ENCODE measurements at places on chromosomes 1 and 21. TPM values are rescaled to one million over a fixed set of nuclear protein-coding genes. Genes with fewer than 3 reads are reported as not detected.

- DNase-seq: no peak
Observed at GRCh38 chr21:35575280-35575915, 484.9 kb downstream of the SETD4 start.

REN gene
- total RNA-seq: 0.12 TPM

S100A14 gene
- 11.2 TPM for total RNA-seq

DNA sequence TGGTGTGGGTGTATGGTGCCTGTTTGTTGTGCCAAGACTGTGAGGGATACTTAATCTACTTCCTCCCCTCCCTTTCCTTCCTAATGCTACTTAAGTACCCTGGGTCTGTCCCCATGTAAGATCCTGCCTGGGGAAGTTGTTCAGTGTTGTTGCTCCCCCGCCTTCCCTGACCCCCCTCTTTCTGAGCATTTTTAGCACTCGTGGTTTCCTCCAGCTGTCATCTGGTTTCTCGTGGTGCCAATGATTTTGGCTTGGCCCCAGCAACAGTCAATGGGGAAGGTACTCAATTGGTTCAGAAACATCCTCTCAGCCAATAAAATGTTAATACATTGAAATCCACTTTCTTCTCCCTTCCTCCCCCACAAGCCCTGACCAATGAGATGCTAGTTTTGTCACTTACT, 8.0 kb upstream of the B4GALT3 start:
- DNase-seq: no peak

PRAMEF27 gene
- not detected for total RNA-seq

DNA sequence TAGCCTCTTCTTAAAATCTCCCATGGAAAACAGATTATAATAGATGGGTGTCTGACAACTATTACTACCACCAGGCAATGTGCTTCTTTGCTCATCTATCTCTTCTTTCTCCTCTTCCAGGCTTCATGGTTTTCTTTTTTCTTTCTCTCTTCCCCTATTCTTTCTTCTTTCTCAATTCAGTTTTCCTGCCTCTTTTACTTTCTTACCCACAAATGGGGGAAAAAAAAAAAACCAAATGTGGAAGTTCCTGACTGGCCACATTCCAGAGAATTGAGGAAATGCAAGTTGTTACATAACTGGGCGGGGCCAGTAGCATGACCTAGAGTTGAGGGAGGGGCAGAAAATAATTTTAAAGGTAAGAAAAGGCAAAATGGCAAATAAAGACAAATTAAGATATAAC, 10.9 kb upstream of the SMG7 start:
- DNase-seq: no peak

LRRC39 gene
- total RNA-seq: not detected

GRCh38 chr1:113999799-114000198, 20.5 kb downstream of the OLFML3 start:
- DNase-seq: no peak

DNA sequence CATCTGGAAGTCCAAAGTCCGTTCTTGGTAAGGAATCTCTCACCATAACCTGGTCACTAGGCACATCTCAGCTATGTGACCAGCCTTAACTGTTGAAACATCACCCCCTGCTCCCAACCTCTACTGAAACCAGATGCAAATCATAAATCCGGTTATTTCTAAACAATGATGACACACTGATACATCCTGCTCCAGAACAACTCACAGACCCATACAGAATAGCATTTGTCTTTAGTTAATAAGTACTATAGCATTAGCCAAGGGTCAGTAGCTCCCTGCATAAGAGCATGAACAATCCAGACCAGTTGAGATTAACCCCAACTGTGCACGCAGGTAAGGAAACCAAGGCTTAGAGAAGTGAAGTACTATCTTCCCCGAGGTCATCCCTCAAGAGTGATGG, 38.0 kb upstream of the KCTD3 start:
- DNase-seq: peak; percentile 76

MIXL1 gene
- not detected for total RNA-seq

DNA sequence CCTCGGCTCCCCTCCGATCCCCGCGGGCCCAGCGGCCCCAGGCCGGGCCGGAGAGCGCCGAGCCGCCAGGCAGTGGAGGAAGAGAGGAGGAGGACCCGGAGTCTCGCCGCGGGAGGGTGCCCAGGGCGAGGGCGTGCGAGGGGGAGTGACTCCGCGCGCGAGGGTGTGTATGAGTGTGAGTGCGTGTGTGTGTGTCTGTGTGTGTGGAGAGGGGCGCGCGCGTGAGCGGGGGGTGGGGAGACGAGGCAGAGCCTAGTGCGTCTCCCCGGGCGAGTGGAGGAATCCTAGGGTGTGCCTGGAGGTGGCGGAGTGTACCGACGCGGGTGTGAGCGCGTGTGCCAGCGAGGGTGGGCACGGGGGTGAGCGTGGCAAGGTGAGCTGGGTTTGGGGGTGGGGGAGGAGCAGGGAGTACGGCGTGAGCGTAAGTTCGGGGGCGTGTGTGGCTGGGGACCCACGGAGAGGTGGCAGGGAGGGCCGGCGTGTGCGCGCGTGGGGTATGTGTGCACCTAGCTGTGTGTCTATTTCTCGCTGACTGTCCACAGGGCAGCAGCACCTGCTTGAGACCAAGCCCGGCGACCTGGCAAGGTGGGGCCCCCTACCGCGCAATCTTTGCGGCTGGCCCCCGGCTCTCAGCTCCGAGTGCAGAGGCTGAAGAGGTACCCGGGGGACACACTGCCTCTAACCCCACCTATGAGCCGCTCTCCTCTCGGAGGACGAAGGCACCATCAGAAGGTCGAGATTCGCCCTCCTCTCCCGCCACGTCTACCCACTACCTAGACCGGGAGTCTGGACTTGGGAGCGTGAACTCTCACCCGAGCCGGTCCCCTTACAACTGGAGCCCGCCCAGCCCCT, 784 bp upstream of the KCND3 start:
- no peak for DNase-seq

GRCh38 chr21:45950740-45951515, 30.6 kb upstream of the COL6A1 start:
- DNase-seq: no peak

GRCh38 chr21:31559368-31560119, 99.9 kb upstream of the SOD1 start:
- DNase-seq: peak; percentile 48

MXRA8 gene
- 137 TPM for total RNA-seq

Measured in epithelial cell of proximal tubule (primary cell).